Spinal cord (tissue), 10 donors: ENCODE measurements at places on chromosomes 4 and X.

DNA sequence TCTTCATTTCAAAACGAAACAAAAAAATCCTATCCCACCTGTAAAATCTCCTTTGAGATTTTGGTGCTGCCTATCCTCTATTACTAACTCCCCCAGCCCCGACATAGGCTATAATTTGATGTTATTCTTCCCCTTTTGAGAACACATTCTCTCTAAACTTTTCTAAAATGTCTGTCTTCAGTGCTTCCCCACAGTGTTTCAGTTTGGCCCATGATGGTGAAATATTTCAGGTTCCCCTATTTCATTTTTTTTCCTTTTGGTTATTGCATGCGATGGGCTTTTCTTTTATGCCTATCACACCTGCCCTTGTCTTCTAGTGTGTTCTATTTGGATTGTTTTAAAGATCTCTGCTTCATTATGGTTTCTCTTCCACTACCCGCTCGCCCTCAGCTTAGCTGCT is 14.7 kb downstream of the BCORL1 start:
- DNase-seq = no peak

DNA sequence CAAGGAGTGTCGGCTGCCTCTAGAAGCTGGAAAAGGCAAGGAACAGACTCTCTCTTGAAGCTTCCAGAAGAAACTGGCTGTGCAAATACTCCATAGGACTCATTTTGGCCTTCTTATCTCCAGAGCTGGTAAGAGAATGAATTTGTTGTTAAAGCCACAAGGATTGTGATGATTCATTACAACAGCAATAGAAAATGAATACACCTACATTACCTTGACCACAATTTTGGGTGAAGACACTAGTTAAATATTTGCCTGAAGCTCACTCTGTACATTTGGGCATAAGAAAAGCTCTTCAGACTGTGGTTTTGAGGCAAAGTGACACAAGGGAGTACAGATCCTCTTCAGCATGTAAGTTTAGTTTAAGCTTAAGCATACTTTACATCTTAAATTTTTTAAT is 134.5 kb upstream of the TLL1 start:
- DNase-seq = no peak

- no peak for DNase-seq
Measured at GRCh38 chr4:134117392-134118183, 84.0 kb downstream of the PABPC4L start.

- DNase-seq = no peak
Measured at GRCh38 chr4:65798498-65799127, 128.3 kb upstream of the EPHA5 start.

DNA sequence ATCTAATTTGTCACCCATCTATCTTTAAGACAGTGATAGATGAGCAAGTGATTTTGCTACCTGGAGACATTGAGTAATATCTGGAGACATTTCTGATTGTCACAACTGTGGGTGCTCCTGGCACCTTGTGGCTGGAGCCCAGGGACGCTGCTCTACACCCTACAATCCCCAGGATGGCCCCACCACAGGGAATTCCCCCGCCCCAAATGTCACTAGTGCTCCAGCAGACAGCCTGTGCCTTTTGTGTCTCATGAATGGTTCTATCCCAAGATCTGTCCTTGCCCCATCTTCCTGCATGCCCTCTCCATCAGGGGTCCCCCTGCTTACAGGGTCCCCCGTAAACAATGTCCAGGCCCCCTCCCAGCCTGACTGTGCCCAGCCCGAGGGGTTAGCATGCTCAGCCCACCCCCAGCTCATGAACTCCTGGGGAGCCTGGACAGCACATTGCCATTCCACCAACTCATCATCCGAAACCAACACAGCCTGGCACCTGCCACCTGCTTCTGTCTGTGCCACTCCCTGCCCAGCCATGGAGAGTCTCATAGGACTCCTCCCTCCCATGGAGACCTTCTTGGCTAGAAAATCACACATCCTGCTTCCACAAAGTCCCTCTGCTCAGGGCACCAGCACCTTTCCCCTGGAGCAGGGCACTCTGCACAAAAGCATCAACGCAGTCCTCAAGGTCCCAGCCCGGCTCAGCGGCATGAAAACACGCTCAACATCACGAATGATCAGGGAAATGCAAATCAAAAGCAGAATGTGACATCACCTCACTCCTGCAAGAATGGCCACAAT is 5.7 kb downstream of the P2RY8 start:
- DNase-seq = no peak
